ENCODE measurements at places on chromosomes 5 and 9.
A peak's percentile ranks its signal among the peaks of the same experiment; 100 is the strongest.

DNA sequence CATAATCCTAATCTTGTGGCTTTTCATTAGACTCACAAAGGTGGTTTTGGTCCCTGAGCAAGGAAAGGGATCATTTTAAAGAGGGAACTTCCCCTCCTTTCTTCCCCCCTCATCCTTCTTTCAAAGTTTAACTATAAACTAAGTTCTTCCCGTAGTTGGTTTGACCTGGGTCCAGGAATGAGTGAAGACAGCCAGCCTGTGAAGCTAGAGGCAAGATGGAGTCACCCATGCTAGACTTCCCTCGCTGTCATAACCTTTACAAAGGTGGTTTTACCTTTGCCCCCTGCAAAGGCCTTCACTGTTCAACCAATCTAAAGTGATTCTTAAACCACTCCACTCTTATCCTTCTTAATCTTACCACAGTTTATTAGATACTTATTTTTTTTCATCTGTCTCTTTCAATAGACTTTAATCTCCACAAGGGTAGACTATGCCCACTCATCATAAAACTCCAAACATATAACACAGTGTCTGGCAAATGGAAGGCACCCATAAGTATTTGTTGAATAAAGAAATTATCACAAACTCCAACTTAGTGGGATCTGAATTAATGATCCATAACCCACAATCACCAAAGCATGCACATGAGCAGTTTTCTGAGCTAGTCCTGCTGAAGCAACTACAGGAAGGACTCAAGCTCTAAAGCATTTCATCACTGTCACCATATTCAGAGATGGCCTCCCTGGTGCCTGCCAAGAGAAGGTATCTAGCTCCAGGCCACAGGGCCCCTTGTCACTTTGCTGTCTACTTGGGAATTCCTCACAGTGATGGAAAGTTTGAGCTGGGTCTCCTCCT lies 369.0 kb downstream of the SPOCK1 start:
- DNase-seq = no peak

DNA sequence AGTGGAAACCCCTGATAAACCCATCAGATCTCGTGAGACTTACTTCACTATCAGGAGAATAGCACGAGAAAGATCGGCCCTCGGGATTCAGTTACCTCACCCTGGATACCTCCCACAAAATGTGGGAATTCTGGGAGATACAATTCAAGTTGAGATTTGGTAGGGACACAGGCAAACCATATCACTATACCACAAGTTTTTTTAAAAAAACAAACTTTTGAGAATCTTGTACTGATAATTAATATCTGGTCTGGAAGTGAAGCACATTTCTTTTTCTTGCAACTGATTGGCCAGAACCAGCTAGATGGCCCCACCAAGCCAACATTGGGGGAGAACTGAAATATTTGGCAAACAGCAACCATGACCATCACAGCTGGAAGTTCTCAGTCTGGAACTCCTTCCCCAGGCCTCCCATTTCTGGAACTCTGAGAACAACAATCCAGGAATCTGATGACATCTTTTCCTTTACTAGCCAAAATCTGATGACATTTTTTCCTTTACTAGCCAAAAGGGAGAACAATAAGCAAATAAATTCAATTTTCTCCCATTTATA lies 51.8 kb upstream of the CDKN2B start:
- DNase-seq = no peak

DNA sequence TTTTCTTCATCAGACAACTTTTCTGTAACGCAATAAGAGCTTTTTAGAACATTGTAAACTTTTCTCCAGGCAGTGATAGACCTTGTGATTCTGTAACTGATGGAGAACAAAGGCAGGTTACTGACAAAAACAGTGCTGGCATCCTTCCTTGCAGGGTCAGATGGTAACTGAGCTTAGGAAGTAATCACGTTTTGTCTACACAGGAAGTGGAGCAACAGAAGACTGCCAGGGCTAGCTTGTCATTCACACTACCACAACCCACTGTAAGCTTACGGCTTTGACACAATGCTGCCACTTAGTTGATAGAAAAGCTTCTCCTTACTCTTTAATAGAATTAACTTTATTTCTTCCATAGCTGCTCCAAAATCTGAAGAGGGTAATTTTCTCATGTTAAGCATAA lies 46.8 kb downstream of the FBN2 start:
- no peak for DNase-seq

- DNase-seq = no peak
Measured at GRCh38 chr5:6220346-6221088, 157.8 kb downstream of the MED10 start.

DNA sequence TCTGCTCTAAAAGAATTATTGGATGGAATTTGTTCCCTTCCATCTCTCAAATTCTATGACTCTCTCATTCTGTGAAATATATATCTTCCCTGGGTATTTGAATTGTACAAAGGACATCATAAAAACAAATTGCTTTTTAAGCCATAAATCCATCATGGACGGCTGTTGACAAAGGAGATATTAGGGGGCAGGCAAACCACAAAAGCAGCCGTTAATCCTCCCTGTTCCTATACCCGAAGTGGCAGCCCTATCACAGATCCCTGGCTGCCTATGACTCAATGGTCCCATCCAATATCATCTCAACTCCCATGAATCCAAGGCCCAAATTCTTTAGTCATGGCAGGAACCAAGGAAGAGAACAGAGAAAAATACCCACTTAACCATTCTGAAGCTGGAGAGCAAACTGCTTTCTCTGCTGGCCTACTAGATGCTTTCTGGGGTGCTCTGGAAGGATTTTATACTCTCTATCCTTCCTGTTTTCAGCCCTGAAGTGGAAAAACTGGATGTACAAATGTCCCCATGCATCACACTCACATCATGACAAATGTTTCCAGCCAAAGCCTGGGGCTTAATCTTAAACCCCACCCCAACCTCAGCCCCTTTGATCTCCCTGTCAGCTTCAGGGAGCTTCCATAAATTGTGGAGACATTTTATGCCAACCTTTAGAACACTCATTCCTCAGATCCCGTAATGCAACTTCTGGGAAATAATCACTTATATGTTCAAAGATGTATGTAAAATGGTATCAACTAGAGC lies 59.5 kb downstream of the FAM114A2 start:
- no peak for DNase-seq

DNA sequence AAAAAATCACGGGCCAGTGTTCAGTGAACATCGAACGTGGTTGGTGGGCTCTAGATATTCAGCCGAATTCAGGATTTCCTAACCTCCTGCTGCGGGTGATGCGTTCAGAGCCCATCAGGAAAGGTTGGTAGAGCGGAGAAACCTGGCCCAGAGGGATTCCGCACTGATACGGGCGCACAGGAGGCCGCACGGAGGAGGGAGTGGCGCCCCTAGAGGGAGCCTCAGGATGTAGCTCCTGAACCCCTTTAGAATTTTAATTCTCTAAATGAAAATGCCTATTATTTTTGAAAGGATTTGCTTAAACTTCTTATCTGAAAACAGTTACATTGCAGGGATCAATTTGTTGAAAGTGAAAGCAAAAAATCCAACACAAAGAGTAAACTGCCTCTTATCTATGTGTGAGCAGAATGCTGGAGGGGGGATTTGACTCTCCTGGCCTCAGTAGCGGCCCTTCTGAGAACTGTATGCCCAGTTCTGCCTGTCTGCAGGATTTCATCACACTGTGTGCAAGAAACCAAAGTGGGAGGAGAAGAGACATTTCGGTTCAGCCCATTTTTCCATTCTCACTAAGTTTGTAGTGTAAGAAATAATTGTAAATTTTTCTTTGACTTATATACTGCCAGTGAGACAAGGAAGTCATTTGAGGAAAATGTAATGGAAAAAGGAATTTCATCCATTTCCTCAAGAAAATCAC lies 75.9 kb downstream of the TENT4A start:
- no peak for DNase-seq

GRCh38 chr5:91607675-91608074 lies 224.6 kb upstream of the ARRDC3 start:
- no peak for DNase-seq

GRCh38 chr5:88691230-88691582 lies 191.8 kb downstream of the MEF2C start:
- no peak for DNase-seq

GRCh38 chr5:71748360-71748759 lies 29.3 kb downstream of the CARTPT start:
- no peak for DNase-seq

DNA sequence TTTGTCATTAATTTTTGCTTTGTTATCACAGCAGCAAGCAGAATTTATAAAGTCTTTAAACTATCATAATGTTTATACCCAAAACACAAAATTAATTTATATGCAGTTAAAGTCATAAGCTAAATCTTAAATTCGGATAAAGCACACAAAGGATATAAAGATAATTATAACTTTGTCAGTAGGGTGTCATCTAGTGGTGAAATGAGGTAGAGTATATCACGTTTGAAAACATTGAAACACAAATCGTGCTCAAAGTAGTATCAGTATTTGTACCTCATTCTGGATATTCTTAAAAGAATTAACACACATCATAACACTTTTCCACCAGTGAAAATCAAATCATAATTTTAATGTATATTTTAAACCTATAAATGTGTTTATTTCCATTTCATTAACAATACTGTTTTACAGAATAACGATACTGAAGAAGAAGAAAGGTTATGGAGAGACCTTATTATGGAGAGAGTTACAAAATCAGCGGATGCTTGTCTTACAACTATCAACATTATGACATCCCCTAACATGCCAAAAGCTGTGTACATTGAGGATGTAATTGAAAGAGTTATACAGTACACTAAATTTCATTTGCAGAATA lies 129.5 kb downstream of the NIPBL start:
- DNase-seq = peak; percentile 18

- no peak for DNase-seq
Measured at GRCh38 chr9:133526721-133527321, 2.1 kb upstream of the MYMK start.

DNA sequence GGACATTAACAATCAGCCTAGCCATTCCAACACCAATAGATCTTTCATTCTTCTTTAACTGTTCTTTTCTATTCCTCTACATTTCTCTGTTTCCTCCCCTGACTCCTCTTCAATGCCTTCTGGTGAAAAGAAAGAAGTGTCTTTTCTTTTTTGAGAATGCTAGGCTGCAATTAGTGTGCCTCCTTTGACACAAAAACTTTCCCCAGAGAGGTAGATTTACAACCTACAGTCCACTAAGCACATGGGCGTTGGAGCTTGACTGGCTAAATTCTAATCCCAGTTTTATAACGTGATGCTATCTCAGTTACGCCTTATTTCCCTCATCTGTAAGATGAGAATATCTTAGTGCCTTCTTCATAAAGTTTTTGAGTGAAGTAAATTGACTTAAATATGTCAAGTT lies 16.9 kb upstream of the ANKRD55 start:
- no peak for DNase-seq

DNA sequence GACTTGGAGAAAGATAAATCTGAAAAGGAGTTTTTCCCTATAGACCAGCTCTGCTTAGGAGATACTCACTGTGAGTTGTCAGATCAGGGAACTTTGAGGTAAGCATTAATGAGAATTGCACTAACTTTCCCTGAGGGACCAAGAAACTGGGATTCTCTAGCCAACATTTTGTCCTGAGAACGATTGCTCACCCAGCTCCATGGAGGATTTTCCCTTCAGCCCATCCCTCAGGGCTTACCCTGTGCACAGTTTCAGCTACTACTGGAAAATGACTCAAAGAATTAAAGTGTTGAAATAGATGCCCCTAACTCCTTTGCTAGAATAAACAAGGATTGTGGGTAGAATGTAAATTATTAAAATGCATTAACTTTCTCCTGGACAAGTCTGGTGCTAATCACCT lies 237.2 kb upstream of the IL12B start:
- DNase-seq = no peak

DNA sequence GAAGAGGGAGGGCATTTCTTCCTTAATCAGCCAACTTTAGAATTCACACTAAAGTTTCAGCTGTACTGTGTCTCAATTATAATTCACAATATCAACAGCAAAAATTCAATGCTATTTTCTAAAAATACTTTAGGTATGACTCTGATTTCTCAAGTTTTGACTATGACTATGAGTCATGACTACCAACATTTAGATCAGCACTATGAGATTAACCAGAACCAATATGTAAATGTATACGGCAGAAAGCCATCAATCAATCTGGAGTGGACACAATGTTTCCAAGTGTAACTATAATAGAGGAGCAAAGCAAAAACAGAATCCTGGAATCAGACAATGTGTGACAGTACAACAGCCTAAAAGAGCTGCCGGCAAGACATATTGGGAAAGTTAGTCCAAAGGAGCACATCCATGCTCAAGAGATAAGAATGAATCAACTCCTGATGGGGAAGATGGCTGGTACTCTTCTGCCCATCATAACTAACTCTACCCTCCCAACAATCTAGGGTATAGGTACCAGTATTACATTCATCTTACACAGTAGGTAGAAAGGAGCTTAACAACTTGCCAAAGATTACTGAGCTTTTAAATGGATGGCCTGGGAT lies 294.4 kb downstream of the SEMA5A start:
- no peak for DNase-seq

DNA sequence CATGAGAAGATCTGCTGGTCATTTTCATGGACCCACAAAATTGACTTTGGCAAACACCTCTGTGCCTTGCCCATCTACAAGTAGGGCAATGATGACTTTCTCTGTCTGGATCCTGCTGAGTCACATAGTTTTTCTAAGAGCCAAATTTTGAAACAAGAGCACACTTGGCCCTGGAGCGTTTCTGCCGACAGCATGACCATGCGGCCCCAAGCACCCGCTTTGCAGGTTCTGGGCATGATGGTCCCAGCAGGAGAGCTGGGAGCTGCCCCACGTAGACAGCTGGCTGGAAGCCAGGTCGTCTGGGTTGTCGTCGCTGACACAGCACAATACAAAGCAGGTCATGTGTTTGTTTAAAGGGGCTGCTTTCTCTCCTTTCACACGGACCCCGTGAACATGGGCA lies 159.8 kb downstream of the SYK start:
- DNase-seq = no peak

- DNase-seq = no peak
Measured at GRCh38 chr5:149143470-149143869, 2.2 kb downstream of the ABLIM3 start.

GRCh38 chr5:7518947-7519560 lies 123.1 kb downstream of the ADCY2 start:
- no peak for DNase-seq

GRCh38 chr5:72611118-72611730 lies 104.0 kb upstream of the ZNF366 start:
- peak; percentile 32 for DNase-seq

DNA sequence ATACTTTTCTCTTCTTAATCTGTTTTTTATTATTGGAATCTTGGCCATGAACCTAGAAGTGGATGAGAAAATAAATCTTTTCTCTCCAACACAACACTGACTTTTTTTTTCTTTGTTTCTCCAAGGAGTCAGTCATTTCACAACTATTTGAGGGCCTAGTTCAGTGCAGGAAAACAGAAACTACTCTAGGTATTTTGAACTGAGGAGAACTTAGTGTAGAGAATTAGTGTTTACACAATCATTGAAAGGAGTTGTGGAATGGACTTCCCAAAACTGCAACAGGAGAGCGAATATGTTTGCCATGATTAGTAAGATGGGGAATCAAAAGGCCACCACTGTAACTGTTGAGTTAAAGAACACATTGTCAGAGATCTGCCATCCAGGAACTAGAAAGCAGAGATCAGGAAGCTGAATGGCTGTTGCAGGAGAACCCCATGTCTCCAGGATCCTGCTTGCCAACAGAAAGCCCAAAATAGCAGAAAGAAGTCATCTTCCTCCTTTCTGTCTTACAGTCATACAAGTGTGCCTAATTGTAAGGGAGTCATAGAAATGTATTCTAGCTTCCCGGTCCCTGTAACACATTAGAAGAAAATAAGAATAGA lies 20.3 kb upstream of the PCDH1 start:
- no peak for DNase-seq

GRCh38 chr5:28808967-28809810 lies 1770.8 kb upstream of the CDH9 start:
- DNase-seq = no peak

- DNase-seq = no peak
Measured at GRCh38 chr5:73061593-73061992, 58.8 kb upstream of the TMEM171 start.

GRCh38 chr5:7868427-7868772 lies 431 bp downstream of the FASTKD3 start:
- DNase-seq = no peak

Data from CD4-positive, alpha-beta T cell treated with Interleukin-17A for 1 hour (primary cell).